ENCODE measurements at places on chromosomes 11 and 22. TPM values are rescaled to one million over a fixed set of nuclear protein-coding genes. Genes with fewer than 3 reads are reported as not detected.

DNA sequence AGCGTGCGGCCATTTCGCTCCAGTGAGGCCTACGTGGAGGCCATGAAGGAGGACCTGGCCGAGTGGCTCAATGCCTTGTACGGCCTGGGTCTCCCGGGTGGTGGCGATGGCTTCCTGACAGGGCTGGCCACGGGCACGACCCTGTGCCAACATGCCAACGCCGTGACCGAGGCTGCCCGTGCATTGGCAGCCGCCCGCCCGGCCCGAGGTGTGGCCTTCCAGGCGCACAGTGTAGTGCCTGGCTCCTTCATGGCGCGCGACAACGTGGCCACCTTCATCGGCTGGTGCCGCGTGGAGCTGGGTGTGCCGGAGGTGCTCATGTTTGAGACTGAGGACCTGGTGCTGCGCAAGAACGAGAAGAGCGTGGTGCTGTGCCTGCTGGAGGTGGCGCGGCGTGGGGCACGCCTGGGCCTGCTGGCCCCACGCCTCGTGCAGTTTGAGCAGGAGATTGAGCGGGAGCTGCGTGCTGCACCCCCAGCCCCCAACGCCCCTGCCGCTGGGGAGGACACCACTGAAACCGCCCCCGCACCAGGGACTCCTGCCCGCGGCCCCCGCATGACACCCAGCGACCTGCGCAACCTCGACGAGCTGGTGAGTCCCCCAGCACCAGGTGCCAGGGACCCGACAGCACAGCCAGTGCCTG lies 1.8 kb downstream of the GAS2L1 start:
- no peak for DNase-seq

GRCh38 chr22:26445577-26446275 lies 16.7 kb downstream of the ASPHD2 start:
- DNase-seq = no peak

GRCh38 chr22:37760152-37760551 lies 47.6 kb upstream of the GCAT start:
- DNase-seq = no peak

DNA sequence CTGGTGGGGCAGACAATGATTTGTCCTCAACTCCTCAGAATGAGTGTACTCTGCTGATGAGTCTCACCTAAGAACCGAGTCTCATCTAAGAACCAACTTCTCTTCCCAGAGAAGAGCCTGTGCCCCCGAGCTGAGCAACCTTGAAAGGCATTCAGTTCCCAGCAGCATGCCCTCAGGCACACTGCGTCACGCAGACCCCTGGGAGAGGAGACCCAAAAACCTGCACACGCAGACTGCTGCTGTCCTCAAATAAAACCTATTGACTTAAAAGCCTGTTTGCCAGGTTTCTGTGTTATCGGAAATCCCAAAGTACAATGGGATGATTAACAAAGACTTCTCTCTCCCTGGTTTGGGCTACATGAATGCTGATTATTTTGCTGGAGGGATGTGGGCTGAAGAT lies 121.2 kb downstream of the C11orf58 start:
- no peak for DNase-seq

GRCh38 chr11:90229791-90230190 lies 6.9 kb upstream of the CHORDC1 start:
- peak; percentile 23 for DNase-seq

DNA sequence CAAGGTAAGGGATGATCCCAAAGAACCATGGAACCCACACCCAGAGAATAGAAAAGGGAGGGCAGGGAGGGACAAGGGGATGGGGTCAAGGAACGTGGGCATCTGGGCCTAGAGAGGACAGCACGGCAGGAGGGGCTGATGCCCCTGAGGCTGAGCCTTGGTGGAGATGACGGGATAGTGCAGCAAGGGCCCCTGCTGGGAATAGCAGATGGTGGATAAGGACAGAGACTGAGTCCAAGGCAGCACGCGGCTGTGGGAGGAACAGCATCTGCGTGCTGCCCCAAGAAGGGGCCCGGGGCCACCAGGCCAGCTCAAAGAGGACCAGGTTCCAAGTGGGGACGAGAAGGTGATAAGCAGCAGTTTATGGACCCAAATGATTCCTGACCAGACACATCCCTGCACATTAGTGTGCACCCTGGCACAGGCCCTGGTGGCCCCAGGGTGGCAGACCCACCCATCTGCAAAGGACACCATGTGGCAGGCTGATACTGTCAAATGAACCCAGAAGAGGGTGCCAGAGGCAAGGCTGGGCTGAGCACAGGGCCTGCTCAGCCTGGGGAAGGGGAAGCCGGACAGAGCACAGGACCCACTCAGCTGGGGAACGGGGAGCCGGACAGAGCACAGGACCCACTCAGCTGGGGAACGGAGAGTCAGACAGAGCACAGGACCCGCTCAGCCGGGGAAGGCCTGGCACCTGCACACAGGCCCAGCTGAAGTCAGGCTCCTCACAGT lies 12.8 kb upstream of the TESMIN start:
- no peak for DNase-seq

- no peak for DNase-seq
Observed at GRCh38 chr11:113332638-113333329, 18.4 kb downstream of the TTC12 start.

GRCh38 chr11:16512899-16513241 lies 156.5 kb upstream of the SOX6 start:
- DNase-seq = no peak

DNA sequence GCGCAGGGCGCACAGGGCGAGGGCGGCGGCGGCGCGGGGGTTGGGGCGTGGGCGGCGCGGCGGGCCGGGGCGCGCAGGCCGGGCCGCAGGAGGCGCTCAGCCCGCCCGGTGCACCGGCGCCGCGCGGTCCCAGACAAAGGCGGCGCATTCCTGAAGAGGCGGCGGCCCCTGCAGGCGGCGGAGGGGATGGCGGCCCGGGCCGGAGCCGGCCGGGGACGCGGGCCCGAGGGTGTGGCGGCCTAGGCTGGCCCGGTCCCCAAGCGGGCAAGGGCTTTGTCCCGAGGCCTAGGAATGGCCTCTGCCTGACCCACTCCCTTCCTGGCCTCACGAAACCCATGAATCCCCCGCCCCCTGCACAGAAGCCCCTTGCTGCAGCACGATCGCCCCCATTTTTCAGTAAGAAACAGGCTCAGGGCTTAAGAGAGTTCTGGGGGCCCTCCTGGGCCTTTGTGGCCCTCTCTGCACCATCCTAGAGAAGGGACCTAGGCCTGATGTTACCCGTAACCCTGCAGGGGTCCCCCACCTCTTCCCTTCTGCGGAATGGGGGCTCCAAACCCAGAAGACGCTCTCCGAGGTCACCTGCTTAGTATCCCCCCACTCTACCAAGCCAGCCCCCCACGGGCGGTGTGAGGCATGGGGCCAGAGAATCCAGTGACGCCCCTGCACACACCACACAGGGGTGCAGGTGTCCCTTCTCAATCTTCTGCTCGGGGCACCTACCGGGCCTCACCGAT lies at the start of gene RTN4R:
Gene RTN4R (minus strand): TSS at position 40 of the 734 bp plus-strand sequence. CDS start 226 bp downstream, outside the sequence.
- peak; percentile 6 for DNase-seq

- DNase-seq = no peak
Observed at GRCh38 chr11:118088531-118088930, 1.8 kb upstream of the SMIM35 start.

- no peak for DNase-seq
Observed at GRCh38 chr11:12125609-12126149, 15.3 kb downstream of the MICAL2 start.

GRCh38 chr11:85869781-85870180 lies 14.6 kb downstream of the CCDC83 start:
- no peak for DNase-seq

DNA sequence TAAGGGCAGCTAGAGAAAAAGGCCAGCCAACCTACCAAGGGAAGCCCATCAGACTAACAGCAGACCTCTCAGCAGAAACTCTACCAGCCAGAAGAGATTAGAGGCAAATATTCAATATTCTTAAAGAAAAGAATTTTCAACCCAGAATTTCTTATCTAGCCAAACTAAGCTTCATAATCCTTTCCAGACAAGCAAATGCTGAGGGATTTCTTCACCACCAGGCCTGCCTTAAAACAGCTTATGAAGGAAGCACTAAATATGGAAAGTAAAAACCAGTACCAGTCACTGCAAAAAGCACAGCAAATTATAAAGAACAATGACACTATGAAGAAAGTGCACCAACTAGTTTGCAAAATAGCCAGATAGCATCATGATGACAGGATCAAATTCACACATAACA lies 30.6 kb upstream of the CASP12 start:
- no peak for DNase-seq

DNA sequence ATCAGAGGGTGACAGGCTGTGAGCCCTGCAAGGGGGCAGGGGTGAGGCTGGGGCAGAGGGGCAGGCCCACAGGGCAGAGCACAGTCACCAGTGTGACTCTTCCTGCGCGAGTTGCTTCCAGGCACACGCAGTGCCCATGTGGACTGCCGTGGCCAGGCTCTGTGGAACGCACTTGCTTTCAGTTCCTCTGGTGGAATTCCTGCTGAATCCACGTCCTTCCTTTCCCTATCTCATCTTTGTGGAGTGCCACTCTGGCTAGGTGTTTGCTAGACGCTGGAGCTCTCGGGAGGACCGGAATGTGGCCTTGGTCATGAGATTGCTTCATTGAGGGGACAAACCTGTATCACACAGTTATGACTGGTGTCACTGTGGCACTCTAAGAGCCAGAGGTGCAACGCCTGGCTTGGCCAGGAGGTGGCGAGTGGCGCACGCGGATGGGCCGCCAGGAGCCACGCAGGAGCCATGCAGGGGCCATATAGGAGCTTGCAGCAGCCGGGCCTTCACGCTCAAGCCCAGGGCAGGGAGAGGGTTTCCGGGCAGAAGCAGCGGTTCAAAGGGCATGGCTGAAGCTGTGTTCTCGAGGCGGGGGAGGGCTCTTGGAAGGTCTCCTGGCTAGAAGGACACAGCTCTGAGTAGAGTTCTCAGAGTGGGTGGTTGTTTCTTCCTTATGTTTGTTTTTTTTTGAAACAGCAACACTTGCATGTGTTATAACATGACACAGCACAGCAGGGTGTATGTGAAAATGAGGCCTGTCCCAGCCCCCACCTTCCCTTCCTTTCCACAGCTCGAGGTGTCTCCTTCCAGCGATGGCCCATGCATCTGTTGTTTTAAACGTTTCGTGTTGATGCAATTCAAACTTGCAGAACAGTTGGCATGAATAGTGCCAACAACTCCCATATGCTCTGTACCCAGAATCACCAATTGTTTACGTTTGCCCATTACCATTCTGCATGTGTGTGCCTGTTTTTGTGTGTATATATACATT lies 36.2 kb downstream of the TBC1D22A start:
- peak; percentile 51 for DNase-seq

DNA sequence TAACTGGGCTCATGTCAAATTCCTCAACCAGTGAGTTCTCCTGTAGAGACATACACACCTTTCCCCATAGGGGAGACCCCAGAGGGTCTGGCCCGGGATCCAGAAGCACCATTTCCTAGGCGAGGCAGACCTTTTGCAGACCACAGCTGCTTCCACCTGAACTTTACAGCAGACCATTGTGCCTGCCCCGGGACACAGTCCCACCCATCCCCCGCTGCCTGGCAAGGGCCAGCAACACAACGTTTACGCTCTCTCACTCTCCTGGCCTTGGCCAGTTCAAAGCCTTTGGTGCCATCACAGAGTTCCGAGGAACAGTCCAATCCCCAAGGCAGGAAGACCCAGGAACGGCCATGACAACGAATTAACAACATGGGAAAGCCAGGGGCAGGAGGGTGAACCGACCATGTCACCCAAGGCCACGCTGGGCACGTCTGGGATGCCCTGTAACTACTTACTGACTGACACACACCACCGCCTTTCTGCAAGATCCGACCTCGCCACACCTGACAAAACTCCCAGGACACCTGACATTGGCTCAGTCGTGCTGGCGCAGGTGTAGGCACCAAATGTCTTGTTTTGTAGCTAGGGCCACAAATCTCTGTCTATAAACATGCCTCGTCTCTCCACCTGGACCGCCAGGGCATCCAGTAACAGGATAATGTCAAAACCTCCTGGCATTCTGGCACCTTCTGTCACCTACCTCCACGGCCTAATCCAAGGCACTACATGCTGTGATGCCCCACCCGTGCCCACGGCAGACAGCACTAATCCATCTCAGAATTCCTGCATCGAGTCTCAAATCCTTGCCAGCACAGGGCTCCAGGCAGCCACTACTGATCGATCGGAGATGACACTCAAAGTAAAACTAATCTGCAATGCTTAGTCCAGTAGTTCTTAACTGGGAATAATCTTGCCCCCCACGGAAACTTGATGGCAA lies 51.3 kb downstream of the MYH9 start:
- no peak for DNase-seq

DNA sequence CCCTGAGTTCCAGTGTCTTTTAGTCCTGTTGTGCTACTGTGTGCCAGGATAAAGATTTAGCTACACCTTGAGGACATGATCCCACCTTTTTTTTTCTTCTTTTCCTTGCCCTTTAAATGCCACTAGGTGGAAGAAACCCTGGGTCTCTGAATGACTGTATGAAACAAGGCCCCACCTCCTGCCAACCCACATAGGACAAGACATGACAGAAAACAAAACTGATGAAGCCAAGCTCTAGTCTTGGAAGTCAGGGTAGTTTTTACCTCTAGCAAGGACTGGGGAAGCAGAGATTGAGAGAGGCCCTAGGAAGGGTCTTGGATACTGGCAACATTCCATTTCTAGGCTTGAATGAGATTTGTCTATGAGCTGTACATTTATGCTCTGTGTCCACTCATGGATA lies 410.7 kb downstream of the MIAT start:
- no peak for DNase-seq

Gene KDM4E
- total RNA-seq = not detected

Gene SCUBE1
- not detected for total RNA-seq

Gene C11orf86
- total RNA-seq = not detected

Gene CCDC15
- total RNA-seq = 16.0 TPM

Gene LAYN
- 18.8 TPM for total RNA-seq

Gene OR6X1
- total RNA-seq = not detected

Gene RGL4
- not detected for total RNA-seq

Data from LHCN-M2 (cell line).